ENCODE measurements at places on chromosomes 2 and 18. TPM values are rescaled to one million over a fixed set of nuclear protein-coding genes. Genes with fewer than 3 reads are reported as not detected.

The CABYR gene
- 1.6 TPM for total RNA-seq

The SCN2A gene
- total RNA-seq, result under 0.01 TPM

The PROKR1 gene
- total RNA-seq, result not detected

The TGFA gene
- total RNA-seq, result 0.38 TPM

The RUFY4 gene
- total RNA-seq, result not detected

The C18orf54 gene
- total RNA-seq, result 4.7 TPM

The DLX2 gene
- not detected for total RNA-seq

The RNPEPL1 gene
- 25.3 TPM for total RNA-seq

The GALNT5 gene
- total RNA-seq, result 6.4 TPM

The SLC11A1 gene
- total RNA-seq, result 0.19 TPM

The MALL gene
- 21.3 TPM for total RNA-seq

The GKN2 gene
- not detected for total RNA-seq

The ABCB6 gene
- total RNA-seq, result 51.1 TPM

The CHRNG gene
- total RNA-seq, result not detected

The PLEK gene
- total RNA-seq, result 0.09 TPM

The ZAP70 gene
- not detected for total RNA-seq

The INHA gene
- 0.19 TPM for total RNA-seq

Data from endothelial cell of coronary artery (primary cell).